ENCODE measurements at places on chromosomes 1 and 21. TPM values are rescaled to one million over a fixed set of nuclear protein-coding genes. Genes with fewer than 3 reads are reported as not detected.

- H3K4me3 ChIP-seq = no peak overlapping the region
- no peaks in the 10 kb centered on the region for H3K4me1 ChIP-seq
- no peaks in the 10 kb centered on the region for H3K27me3 ChIP-seq
- no peak for DNase-seq
- H3K27ac ChIP-seq = no peak overlapping the region
These were observed 32.9 kb downstream of the NBPF3 start for GRCh38 chr1:21472861-21473260.

- H3K4me3 ChIP-seq = no peak overlapping the region
- no peaks in the 10 kb centered on the region for H3K27me3 ChIP-seq
- H3K36me3 ChIP-seq = no peaks in the 10 kb centered on the region
- H3K27ac ChIP-seq = no peak overlapping the region
- H3K4me1 ChIP-seq = no peaks in the 10 kb centered on the region
These were observed 68.1 kb downstream of the EDEM3 start for GRCh38 chr1:184686540-184686939.

SLC6A9 gene
- 1.0 TPM for total RNA-seq

HJV gene
- 73.3 TPM for total RNA-seq

AADACL4 gene
- not detected for total RNA-seq

GRCh38 chr1:7482772-7483495, 288.2 kb upstream of the VAMP3 start:
- no peaks in the 10 kb centered on the region for H3K36me3 ChIP-seq
- H3K4me1 ChIP-seq = peaks cover 28% of the 10 kb centered on the region
- no peaks in the 10 kb centered on the region for H3K27me3 ChIP-seq
- no peak for DNase-seq
- no peak overlapping the region for H3K4me3 ChIP-seq

DNA sequence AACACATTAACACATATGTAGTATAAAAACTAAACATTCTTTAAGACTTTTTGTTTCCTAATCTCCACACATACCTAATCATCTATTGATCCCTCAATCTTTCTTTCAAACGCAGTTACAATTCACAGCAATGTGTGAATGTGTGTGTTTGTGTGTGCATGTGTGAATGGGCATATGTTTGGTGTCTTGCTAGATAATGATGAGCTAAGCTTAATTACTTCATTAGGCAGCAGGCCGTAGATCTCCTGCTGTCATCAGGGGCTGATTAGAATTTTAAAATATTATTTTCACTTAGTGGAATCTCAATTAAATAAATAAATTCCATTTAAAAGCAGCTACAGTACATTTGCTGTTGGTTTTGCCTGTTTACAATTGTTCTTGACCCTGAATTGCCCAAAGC, 187.8 kb upstream of the LHX8 start:
- no peaks in the 10 kb centered on the region for H3K27me3 ChIP-seq
- no peak overlapping the region for H3K27ac ChIP-seq
- H3K4me3 ChIP-seq = no peak overlapping the region

DNA sequence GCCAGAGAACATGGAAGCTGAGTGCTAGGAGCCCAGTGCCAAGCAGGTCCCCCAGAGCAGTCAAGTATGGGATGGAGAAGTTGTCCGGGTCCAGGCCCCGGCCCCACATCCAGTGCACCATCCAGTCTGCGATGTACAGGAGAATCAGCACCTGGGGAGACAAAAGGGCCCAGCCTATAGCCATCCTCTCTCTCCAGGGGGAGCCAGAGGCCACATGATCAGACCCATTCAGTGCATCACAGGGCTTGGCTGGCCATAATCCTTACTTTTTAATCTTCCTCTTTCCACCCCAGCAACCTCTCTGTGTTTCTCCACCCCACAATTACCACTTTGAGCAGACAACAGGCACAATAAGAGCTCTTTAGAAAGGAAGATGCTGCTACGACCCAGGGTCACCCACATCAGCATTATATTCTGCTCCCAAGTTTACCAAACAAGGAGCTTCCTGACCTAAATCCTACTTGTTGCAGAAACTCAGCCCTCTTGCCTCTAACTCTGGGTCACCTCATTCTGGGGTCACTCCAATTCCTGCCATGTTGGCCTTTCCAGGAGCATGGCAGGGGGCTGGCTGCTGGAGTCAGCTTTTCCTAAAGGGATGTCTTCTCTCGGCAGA, 16.4 kb upstream of the RAB29 start:
- H3K27ac ChIP-seq = no peak overlapping the region
- no peaks in the 10 kb centered on the region for H3K27me3 ChIP-seq
- H3K4me1 ChIP-seq = no peaks in the 10 kb centered on the region
- no peak overlapping the region for H3K4me3 ChIP-seq
- peaks cover 76% of the 10 kb centered on the region for H3K36me3 ChIP-seq

GRCh38 chr1:23792151-23792945, 1.4 kb downstream of the LYPLA2 start:
- H3K27me3 ChIP-seq = no peaks in the 10 kb centered on the region
- DNase-seq = no peak
- peaks cover 38% of the 10 kb centered on the region for H3K4me1 ChIP-seq
- peaks cover 44% of the 10 kb centered on the region for H3K36me3 ChIP-seq

- no peaks in the 10 kb centered on the region for H3K4me1 ChIP-seq
- no peak overlapping the region for H3K27ac ChIP-seq
- H3K27me3 ChIP-seq = no peaks in the 10 kb centered on the region
- peaks cover 81% of the 10 kb centered on the region for H3K36me3 ChIP-seq
- DNase-seq = no peak
- H3K4me3 ChIP-seq = no peak overlapping the region
These were observed 40.6 kb downstream of the AHCTF1 start for GRCh38 chr1:246891105-246891504.

DNA sequence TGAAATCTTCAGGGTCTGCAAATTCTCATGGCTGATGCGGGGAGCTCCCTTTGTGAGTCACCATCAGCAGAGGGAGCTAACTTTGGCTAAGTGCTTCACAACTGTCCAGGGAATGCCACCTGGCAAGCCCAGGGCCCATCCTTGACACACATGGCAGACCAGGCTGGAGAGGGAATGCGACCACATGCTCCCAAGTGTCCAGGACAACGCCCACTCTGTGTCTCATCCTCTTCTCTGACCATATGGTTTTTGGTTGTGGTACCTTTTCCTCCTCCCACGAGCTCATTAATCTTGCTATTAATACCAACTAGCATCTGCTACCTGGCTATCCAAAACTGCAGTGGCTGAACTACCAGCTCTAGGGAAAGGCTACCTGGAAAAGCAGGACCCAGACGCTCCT, 37.1 kb upstream of the CLSTN1 start:
- H3K4me3 ChIP-seq = no peak overlapping the region
- no peak overlapping the region for H3K27ac ChIP-seq
- H3K27me3 ChIP-seq = no peaks in the 10 kb centered on the region
- no peaks in the 10 kb centered on the region for H3K4me1 ChIP-seq

PLA2G2D gene
- not detected for total RNA-seq

- no peak overlapping the region for H3K27ac ChIP-seq
- no peak for DNase-seq
- H3K27me3 ChIP-seq = no peaks in the 10 kb centered on the region
- H3K4me1 ChIP-seq = no peaks in the 10 kb centered on the region
- H3K4me3 ChIP-seq = no peak overlapping the region
These were observed 21.4 kb upstream of the CLCA1 start for GRCh38 chr1:86447198-86447790.

GRCh38 chr1:244779410-244779809, 56.0 kb upstream of the COX20 start:
- H3K27me3 ChIP-seq = no peaks in the 10 kb centered on the region
- no peak for DNase-seq
- no peaks in the 10 kb centered on the region for H3K36me3 ChIP-seq
- no peak overlapping the region for H3K27ac ChIP-seq
- H3K4me3 ChIP-seq = no peak overlapping the region

GRCh38 chr1:67571901-67572593, 113.0 kb upstream of the GADD45A start:
- H3K36me3 ChIP-seq = no peaks in the 10 kb centered on the region
- DNase-seq = no peak
- H3K27ac ChIP-seq = no peak overlapping the region
- H3K4me3 ChIP-seq = no peak overlapping the region
- no peaks in the 10 kb centered on the region for H3K27me3 ChIP-seq

GRCh38 chr1:246836209-246836966, 95.4 kb downstream of the AHCTF1 start:
- no peak for DNase-seq
- H3K27me3 ChIP-seq = no peaks in the 10 kb centered on the region
- peaks cover 9% of the 10 kb centered on the region for H3K36me3 ChIP-seq
- no peak overlapping the region for H3K4me3 ChIP-seq
- H3K27ac ChIP-seq = no peak overlapping the region

DNA sequence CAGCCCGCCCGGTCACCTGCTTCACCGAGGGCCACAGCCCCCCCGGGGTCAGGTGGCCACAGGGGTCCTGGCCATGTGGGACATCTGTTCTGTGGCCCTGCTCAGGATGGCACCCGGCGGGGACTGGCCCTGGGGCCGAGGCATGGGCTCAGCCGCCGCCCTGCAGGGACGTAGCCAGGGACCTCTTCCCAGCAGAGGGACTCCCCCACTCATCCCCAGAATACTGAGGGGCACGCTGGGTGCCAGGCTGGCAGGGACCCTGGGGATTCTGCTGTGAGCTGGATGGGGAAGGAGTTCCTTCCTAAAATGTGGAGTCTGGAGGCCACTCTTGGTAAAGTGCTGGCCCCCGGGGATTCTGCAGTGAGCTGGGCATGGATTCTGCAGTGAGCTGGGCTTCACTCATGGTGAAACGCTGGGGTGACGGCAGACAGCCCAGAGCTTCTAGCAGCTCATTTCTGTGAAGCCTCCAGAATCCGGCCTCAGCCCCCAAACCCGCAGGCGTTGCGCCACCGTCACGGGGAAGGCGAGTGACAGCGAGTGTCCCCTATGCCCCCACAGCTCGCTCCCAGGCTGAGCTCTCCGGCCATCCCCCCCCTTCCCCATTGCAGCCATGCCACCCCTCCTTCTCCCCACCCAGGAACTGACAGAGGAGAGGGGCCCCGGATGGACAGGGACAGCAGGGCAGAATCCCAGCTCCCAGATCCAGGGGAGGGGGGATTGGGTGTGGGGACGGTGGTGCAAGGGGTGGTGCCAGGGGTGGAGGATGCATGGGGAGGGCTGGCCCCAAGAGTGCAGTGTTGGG, 1.4 kb downstream of the ITGB2 start:
- DNase-seq = no peak
- no peaks in the 10 kb centered on the region for H3K27me3 ChIP-seq
- no peaks in the 10 kb centered on the region for H3K36me3 ChIP-seq
- H3K27ac ChIP-seq = no peak overlapping the region
- H3K4me1 ChIP-seq = no peaks in the 10 kb centered on the region

DNA sequence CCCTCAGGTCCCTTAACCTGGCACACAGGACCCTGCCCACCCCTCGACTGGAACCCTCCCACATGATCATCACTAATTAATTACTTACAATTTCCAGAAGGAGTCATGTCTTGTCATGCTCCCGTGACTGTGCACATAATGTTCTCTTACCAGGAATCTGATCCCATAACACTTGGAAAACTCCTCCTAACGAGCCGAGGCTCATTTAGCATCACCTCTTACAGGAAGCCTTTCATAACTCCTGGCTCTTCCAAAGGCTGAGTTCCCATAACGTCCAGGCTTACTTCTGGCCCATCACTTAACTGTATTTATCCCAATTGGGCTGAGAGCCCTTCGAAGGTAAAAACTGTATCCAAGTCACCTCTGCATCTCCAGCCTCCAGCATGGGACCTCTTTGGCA, 147.9 kb upstream of the JUN start:
- no peak for DNase-seq
- H3K4me3 ChIP-seq = no peak overlapping the region
- H3K36me3 ChIP-seq = no peaks in the 10 kb centered on the region
- H3K27ac ChIP-seq = no peak overlapping the region

- DNase-seq = no peak
- H3K4me1 ChIP-seq = no peaks in the 10 kb centered on the region
- no peaks in the 10 kb centered on the region for H3K27me3 ChIP-seq
- H3K4me3 ChIP-seq = no peak overlapping the region
- no peak overlapping the region for H3K27ac ChIP-seq
These were observed 37.1 kb upstream of the MCOLN3 start for GRCh38 chr1:85085417-85085816.

DNA sequence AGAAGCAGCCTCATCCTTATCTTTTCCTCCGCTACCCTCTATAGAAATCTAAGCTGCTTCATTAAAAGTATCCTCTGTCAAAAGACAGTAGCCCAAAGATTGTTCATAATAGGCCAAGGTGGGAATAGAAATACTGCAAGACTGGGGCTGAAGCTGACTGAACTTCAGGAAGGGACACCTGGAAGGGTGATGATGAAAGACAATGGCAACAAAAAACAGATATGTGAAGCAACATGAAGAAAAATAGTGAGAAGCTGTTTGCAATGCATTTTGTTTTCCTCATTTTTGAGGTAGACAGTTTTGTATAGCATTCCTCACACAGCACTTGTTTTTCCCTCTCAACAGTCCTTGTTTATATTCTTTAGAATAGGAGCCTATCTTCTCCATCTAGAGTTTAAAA, 16.9 kb downstream of the DCAF8 start:
- H3K27me3 ChIP-seq = no peaks in the 10 kb centered on the region
- peaks cover 8% of the 10 kb centered on the region for H3K36me3 ChIP-seq
- DNase-seq = no peak
- no peak overlapping the region for H3K27ac ChIP-seq
- no peaks in the 10 kb centered on the region for H3K4me1 ChIP-seq
- H3K4me3 ChIP-seq = no peak overlapping the region

- no peak for DNase-seq
- no peaks in the 10 kb centered on the region for H3K4me1 ChIP-seq
- H3K4me3 ChIP-seq = no peak overlapping the region
- H3K27me3 ChIP-seq = no peaks in the 10 kb centered on the region
These were observed 18.4 kb upstream of the FRRS1 start for GRCh38 chr1:99784809-99785255.

GRCh38 chr1:221583465-221583864, 158.4 kb downstream of the DUSP10 start:
- no peaks in the 10 kb centered on the region for H3K27me3 ChIP-seq
- H3K4me1 ChIP-seq = no peaks in the 10 kb centered on the region
- no peaks in the 10 kb centered on the region for H3K36me3 ChIP-seq
- H3K27ac ChIP-seq = no peak overlapping the region
- DNase-seq = no peak

DNA sequence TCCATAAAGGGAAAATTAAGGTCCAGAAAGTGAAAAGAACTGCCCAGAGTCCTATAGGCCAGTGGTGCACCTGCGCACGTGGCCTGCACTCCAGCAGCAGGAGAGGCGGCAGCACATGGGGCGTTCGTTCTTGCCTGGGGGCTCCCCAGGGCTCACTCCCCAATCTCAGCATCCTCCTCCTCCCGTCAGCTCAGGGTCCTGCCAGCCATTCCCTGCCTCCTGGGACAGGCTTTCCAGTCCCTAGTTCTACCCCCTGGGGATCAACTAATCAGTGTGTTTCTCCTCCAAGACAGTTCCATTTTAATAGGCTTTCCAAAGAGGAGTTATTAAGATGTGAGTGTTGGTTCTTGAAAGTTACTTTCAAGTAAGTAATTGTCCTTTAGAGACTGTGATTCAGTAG, 1.2 kb upstream of the A3GALT2 start:
- H3K4me1 ChIP-seq = no peaks in the 10 kb centered on the region
- no peak overlapping the region for H3K4me3 ChIP-seq
- no peak overlapping the region for H3K27ac ChIP-seq
- no peaks in the 10 kb centered on the region for H3K27me3 ChIP-seq
- no peak for DNase-seq
- peaks cover 47% of the 10 kb centered on the region for H3K36me3 ChIP-seq
